ENCODE measurements at places on chromosomes 2 and 18.

GRCh38 chr2:157748371-157749142, 119.9 kb upstream of the ACVR1C start:
- no peak for DNase-seq

- DNase-seq, result no peak
Measured at GRCh38 chr2:112714836-112715631, 5.8 kb upstream of the NT5DC4 start.

DNA sequence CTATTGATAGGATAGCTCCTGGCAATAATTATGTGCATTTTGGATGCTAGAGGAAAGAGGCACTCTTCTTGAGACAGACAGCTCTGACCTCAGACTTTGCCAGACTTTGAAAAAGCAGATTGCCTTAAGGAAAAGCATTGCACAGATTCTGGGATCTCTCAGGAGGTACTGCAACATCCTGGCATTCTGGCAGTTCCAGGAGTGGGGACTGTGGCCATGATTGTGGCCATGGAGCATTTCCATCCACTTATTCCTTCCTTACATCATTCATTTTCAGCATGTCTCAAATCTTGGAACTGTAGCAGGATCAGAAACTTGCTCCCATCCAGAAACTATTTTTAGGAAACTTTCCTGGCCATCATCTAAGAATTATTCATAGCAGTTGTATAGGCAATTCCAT, 144.9 kb upstream of the FOSL2 start:
- no peak for DNase-seq

GRCh38 chr2:201847481-201847880, 41.1 kb downstream of the CDK15 start:
- DNase-seq, result no peak

DNA sequence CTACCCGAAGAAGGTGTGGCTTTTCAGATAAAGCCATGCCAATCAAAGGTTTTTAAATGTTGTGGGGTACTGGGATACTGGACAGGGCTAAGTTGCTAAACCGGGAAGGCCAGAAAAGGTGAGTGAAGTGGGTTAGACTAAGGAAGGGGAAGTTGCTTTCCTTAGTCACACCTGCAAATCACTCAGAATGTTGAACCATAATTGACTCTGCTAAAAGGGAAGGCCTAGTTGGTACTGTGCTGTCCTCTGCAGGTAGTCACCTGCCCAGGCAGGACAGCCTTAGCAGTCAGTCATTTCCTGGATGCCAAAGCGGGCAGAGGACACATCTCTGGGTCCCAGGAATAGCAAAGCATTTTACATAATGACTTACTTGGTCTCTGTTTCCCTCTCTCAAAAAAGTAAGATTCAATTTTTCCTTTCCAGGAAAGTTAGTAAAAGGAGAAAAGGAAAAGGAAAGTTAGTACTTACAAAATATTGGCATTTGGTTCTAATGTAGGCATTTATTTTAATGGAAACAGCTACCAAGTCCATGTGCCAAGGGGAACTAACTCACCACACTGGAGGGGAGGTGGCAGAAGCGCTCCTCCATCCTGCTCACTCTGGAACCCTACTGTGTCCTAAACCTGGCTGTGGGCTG, 60.3 kb downstream of the RFTN2 start:
- no peak for DNase-seq

- DNase-seq, result peak; percentile 50
Measured at GRCh38 chr2:177332026-177332991, 60.3 kb upstream of the AGPS start.

- no peak for DNase-seq
Measured at GRCh38 chr2:145157741-145158591, 638.0 kb upstream of the ZEB2 start.

GRCh38 chr2:182426082-182426917, 536 bp downstream of the PDE1A start:
- DNase-seq, result no peak

DNA sequence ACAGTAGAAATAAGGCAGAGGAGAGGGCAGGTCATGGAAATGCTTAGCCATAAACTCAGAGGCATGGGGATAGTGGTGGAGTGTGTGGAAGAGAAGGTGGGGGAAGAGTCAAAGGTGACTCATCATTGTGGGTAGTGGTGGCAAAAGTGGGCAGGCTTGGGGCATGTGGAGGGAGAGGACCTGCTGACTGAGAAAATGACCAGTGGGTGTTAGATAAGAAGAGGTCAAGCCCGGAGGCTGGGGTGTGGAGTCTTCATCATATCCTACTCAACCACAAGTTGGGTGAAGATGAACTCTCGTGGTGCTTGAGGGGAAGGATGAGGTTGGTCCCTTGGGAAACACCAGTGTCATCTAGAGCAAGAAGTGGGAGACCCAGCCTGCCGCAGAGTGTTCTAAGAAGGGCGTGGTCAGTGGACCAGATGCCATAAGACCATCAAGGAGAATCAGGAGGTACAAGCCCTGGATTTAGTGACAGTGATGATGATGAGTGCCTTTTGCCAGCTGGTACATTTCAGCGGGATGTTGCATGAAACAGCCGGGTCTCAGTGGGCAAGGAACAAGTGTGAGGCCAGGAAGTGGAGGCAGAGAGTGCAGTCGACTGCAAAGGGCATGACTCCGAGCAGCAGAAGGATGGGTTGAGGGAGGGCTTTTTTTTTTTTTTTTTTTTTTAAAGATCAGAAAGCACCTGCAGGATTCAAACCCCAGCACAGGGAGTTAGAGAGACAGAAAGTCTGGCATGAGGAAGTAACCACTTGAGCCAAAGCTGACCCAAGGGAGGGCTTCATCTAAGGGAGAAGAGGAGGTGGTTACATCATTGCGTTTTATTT, 122.6 kb upstream of the SPRED2 start:
- no peak for DNase-seq

- no peak for DNase-seq
Measured at GRCh38 chr2:207224381-207224780, 58.6 kb upstream of the KLF7 start.

DNA sequence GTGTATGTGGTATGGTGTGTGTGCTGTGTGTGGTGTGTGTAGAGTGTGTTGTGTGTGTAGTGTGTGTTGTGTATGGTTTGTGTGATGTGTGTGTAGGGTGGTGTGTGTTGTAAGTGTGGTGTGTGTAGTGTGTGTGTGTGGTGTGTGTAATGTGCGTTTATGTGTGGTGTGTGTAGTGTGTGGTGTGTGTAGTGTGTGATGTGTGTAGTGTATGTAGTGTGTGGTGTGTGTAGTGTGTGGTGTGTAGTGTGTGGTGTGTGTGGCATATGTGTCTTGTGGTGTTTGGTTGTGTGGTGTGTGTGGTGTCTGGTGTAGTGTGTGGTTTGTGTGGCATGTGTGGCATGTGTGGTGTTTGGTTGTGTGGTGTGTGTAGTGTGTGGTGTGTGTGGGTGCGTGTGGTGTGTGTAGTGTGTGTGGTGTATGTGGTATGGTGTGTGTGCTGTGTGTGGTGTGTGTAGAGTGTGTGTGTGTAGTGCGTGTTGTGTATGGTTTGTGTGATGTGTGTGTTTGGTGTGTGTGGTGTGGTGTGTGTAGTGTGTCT, 4.0 kb upstream of the RTP5 start:
- DNase-seq, result no peak

DNA sequence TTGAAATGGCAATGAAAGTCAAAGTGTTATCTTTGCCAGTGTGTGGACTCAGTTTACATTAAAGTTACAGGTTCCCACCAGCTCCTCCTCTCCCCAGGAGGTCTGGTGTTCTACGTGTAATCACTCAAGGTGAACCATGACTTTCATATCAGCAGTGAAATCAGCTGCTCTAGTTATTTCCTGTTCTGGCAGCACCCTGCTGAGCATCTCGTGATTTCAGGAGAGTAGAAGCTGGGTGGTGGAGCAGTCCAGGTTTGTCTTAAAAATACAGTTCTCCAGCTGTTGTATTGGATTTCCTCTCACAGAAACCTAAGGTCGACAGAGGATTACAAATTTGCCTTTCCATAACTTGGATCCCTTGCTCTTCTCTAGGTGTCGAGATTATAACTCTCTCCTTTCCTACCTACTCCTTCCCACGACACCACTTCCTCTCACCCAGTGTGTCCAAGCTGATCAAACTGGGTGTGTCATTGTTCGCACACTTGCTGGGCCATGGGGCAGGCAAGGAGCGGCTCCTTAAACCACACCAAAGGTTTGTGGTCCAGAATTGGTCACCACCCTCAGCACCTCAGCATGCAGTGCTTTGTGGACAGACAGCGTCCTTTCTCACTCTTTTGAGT, 13.0 kb upstream of the ARHGAP25 start:
- no peak for DNase-seq

- DNase-seq, result no peak
Measured at GRCh38 chr2:45688479-45689298, 37.2 kb downstream of the PRKCE start.

- no peak for DNase-seq
Measured at GRCh38 chr2:156539086-156539860, 103.1 kb downstream of the GPD2 start.

DNA sequence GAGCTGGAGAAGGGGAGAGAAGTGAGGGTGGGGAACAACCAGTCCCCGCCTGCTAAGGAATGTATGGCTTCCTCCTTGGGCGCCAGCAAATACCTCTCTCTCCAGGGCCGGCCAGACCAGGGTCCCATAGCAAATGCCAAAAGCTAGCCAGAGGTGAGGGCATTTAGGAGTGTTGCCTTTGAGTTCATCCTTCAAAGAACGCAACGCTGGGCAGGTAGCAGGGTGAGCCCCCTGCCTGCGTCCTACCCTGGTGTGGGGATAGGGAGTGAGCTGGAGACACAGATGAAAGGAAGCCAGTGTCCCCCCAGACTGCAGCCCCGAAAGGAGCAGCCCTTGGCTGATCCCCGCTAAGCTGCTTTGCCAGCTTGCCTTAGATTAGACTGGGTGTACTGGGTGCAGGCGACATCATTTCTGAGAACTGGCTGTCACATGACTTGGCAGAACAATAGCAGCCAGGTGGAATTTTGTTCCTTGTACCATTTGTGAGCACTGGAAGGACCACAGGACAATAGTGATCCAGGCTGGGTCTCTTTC, 40.4 kb downstream of the KLHL29 start:
- no peak for DNase-seq

DNA sequence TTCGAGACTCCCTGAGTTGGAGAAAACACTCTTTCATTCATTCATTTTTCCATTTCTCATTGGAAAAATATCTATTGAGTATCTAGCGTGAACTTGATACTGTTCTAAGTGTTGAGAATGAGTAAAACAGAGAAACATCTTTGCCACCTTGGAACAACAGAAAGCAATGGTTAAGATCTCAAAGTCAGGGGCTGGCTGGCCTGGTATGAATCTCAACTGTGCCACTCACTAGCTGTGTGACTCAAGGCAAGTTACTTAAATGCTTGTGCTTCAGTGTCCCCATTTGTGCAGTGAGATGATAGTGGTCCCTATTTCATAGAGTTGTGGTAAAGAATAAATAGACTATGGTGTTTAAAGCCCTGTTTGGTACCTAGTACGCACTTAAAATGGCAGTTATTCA, 415.2 kb downstream of the NBAS start:
- DNase-seq, result no peak

DNA sequence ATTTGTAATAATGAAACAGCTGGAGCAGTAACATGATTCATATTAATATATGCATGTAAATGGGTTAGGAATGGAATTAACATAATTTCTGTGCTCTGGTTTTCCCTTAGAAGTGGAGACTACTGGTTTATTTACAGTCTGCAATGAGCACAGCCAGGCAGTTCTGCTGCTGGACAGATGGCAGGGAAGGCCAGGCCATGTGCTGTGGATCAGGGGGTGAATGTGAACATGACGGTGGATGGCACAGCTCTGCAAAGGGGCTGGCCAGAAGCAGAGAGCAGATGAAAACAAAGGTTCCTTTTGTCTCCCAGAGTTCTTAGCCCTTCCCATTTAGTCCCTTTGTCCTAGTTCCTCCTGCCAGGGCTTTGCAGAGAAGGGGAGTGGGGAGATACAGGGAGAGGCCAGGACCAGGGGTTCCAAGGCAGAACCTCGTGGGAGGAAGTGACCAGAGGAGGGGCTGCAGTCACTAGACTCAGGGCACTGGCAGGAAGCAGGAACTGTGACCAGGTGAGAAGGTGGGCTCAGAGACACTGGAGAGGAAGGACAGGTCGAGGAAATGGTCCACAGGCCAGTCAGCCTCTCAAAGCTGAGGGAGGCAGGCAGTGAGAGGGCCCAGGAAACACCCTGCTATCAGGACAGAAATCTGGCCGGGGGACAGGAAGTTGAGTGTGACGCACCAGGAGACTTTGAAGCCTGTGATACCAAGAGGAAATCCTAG, 112.9 kb upstream of the ATP8B1 start:
- DNase-seq, result peak; percentile 83

GRCh38 chr2:74755386-74755785, 78.5 kb upstream of the HK2 start:
- DNase-seq, result no peak

DNA sequence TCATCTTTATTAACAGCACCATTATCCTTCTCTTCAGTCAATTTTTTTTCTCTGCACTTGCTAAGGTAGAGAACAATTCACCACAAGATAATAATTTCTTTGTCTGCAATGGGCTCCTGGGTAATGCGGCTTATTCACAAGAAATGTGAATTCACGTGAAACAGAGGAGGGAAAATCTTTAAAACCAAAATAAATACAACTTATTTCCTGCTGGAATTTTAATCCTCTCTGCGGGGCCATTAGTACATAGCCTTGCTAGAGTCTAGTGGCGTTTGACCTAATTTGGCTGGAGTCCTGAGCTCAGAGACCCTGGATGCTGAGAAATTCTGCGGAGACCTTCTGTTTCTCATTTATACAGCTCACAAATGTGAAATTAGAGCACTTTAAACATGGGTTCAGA, 319.3 kb upstream of the MMADHC start:
- no peak for DNase-seq

GRCh38 chr2:232454630-232455029, 1.3 kb upstream of the ALPI start:
- no peak for DNase-seq

GRCh38 chr18:13471971-13472628, 253.5 kb downstream of the LDLRAD4 start:
- peak; percentile 60 for DNase-seq

DNA sequence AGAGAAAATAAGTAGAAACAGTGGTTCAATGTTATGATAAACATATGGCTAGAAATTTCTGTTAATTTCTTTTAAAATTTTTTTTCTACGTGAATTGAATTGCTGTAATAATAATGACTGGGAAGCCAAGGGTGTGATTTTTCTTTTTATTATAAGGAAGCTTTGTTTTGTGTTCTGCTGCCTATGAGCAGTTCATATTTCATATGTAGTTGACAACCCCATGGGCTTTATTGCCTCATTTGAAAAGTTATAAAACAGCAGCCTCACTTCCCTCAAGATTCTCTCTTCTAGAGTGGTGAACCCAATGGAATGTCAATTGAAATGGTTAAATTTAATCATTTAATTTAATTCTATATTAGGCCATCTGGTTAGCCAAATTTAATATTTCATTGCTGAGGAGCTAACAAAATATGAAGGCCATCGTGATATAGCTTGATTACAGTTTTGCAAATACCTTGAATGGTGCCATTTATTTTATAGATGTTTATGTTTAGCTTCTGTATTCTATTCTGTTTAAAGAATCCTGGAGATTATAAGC, 72.6 kb upstream of the DOCK10 start:
- no peak for DNase-seq
